Mesothelial cell of epicardium (in vitro differentiated cells): ENCODE measurements at places on chromosomes 11 and 22. TPM values are rescaled to one million over a fixed set of nuclear protein-coding genes. Genes with fewer than 3 reads are reported as not detected.

Gene DRD2
- 5.5 to 7.5 TPM (median 5.9 TPM) in 3 replicates for total RNA-seq

Gene OR4A16
- total RNA-seq, result not detected in 3 replicates

Gene CD3D
- total RNA-seq, result not detected in 3 replicates

Gene FJX1
- total RNA-seq, result 70.7 to 73.1 TPM (median 72.8 TPM) in 3 replicates

Gene SPON1
- total RNA-seq, result 25.1 to 31.9 TPM (median 30.9 TPM) in 3 replicates

Gene KCNE3
- total RNA-seq, result 4.3 to 5.1 TPM (median 5.0 TPM) in 3 replicates

Gene P2RX6
- total RNA-seq, result 0.72 to 1.1 TPM (median 0.88 TPM) in 3 replicates

Gene CCDC15
- 2.8 to 3.1 TPM (median 2.9 TPM) in 3 replicates for total RNA-seq

Gene C11orf91
- 0.57 to 0.65 TPM in 2 of 3 replicates, not detected in the other for total RNA-seq

DNA sequence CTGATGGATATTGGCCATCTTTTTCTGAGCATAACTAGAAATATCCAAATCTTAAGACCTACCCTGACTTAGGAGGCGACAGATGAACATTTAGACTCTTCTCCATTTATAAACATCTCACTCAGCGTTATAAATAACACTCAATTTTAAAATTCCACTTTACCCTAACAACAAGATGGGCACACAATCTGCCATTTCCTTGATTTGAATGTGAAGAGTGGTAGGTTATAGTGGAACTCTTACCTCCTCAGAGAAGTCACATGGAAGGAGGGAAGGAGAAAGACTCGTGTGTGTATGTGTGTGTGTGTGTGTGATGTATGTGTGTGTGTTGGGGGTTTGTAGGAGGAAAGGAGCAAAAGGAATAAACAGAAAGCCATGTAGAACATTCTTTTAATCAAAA lies 15.0 kb downstream of the SIAE start:
- peaks cover 11% of the 10 kb centered on the region for H3K4me1 ChIP-seq
- no peak for DNase-seq
- H3K4me3 ChIP-seq, result no peak overlapping the region
- no peak overlapping the region for H3K27ac ChIP-seq
- peaks cover 3% of the 10 kb centered on the region for H3K36me3 ChIP-seq

DNA sequence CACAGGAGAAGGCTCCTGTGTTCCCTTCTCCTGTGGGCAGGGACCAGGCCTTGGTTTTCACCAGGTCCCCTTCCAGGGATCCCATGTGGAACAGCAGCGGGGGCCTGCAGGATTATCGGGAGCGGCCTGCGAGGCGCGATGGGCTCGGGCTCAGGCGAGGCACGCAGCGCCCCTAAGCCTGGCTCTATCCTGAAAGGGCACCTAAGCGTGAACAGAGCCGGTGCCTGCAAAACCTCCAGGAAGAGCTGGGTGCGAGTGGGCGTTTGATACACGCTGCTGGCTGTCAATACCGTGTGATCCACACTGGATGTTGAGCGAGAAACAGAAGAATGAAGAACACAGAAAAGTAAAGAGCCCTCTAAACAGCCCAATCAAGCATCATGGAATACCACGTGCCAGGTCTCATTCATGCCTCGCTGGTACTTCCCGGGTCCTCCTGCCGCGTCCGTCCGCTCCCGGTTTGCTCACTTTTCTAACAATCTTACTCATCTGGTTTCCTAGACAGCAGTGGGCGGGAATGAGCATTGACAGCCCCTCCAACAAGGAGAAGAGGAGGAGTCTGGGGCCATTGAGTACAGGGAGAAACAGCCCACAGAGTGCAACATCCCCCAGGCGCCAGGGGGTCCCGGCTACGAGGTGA lies 12.5 kb downstream of the OSBPL5 start:
- H3K27ac ChIP-seq, result peak overlapping the region; percentile 96
- no peak for DNase-seq
- H3K4me1 ChIP-seq, result peaks cover 60% of the 10 kb centered on the region

DNA sequence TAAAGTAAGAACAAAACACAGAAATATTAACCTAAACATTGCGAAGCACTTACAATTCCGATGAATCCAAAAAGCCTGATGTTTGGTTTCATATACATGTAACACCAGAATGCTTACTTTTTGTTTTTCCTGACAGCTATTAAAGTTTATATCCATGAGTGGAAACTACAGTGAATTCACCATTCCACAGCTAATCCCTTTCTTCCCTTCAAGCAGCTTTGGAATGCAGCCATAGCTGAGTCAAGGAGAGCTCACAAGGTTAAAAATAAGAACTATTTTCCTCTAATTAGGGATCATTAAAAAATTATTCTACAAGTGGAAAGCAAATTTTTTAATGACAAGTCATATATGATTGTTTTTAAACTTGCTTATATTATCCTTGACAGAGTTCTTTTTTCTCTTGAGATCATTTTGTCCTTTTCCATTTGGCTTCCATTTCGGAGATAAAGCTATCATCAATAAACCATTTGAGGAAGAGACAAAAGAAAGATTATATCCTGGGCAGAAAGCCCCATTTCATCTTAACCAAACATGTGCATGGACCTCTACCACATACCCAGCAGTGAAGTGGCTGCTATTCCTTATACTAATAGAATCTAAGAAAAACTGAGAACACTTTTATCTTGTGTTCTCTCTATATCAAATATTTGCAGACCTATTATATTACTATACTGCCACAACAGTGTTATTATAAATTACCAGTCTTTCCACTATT lies 19.7 kb upstream of the FIBIN start:
- H3K27ac ChIP-seq, result no peak overlapping the region
- H3K36me3 ChIP-seq, result no peaks in the 10 kb centered on the region
- H3K4me1 ChIP-seq, result peaks cover 3% of the 10 kb centered on the region
- no peak for DNase-seq
- H3K27me3 ChIP-seq, result no peaks in the 10 kb centered on the region

- H3K4me3 ChIP-seq, result no peak overlapping the region
- H3K27ac ChIP-seq, result peak overlapping the region; percentile 60
- H3K36me3 ChIP-seq, result no peaks in the 10 kb centered on the region
- H3K4me1 ChIP-seq, result peaks cover 30% of the 10 kb centered on the region
- no peaks in the 10 kb centered on the region for H3K27me3 ChIP-seq
Observed at GRCh38 chr11:128251140-128251539, 336.2 kb downstream of the ETS1 start.

GRCh38 chr11:86288776-86289507 lies 13.1 kb upstream of the HIKESHI start:
- no peak overlapping the region for H3K4me3 ChIP-seq
- H3K27ac ChIP-seq, result no peak overlapping the region
- H3K27me3 ChIP-seq, result no peaks in the 10 kb centered on the region
- H3K4me1 ChIP-seq, result no peaks in the 10 kb centered on the region
- peaks cover 2% of the 10 kb centered on the region for H3K36me3 ChIP-seq
- no peak for DNase-seq

DNA sequence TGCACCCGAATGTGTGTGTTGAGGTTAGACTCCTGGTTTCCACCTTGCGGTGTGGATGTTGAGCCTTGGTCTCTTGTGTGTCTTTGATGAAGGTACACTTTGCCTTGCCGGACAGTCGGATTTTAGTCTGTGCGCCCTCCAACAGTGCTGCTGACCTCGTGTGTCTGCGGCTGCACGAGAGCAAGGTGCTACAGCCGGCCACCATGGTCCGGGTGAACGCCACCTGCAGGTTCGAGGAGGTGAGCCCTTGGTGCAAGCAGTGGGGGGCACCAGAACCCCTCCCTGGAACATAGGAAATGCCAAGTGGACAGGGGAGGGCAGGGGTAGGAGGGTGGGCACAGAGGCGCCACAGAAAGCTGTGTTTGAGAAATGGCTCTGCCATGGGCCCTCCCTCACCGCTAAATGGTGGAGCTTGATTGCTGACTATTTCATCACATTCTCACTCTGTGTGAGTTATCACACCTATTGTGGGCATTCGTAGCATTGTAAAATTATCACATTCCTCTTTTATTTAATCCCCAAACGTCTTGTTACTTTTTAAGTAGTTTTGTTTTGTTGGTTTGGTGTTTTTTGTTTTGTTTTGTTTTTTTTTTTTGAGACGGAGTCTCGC lies 26.4 kb upstream of the PANX2 start:
- H3K27ac ChIP-seq, result no peak overlapping the region
- DNase-seq, result no peak
- no peaks in the 10 kb centered on the region for H3K36me3 ChIP-seq
- peaks cover 18% of the 10 kb centered on the region for H3K4me1 ChIP-seq

DNA sequence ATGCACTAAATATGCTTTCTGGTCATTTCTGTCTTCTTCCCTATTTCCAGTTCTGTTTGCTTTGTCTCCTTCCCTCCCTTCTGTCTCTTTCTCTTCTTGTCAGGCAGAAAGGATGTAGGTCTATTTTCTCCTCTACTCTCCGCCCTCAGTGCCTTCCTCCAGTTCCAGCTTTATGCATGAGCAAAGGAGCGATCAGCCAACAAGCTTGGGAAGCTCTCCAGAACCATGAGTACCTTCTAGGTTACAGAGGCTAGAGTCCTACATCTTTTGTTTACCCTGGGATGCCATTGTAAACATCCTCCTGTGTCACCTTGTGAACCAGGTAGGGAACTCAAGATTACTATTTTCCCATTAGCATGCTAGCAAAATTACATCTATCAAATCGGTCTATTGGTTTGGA lies 7.9 kb upstream of the SPON1 start:
- peaks cover 28% of the 10 kb centered on the region for H3K27me3 ChIP-seq
- H3K36me3 ChIP-seq, result no peaks in the 10 kb centered on the region
- H3K4me1 ChIP-seq, result peaks cover 8% of the 10 kb centered on the region

GRCh38 chr11:95608093-95608492 lies 181.5 kb downstream of the FAM76B start:
- DNase-seq, result no peak
- no peak overlapping the region for H3K27ac ChIP-seq
- no peaks in the 10 kb centered on the region for H3K27me3 ChIP-seq
- H3K36me3 ChIP-seq, result no peaks in the 10 kb centered on the region

DNA sequence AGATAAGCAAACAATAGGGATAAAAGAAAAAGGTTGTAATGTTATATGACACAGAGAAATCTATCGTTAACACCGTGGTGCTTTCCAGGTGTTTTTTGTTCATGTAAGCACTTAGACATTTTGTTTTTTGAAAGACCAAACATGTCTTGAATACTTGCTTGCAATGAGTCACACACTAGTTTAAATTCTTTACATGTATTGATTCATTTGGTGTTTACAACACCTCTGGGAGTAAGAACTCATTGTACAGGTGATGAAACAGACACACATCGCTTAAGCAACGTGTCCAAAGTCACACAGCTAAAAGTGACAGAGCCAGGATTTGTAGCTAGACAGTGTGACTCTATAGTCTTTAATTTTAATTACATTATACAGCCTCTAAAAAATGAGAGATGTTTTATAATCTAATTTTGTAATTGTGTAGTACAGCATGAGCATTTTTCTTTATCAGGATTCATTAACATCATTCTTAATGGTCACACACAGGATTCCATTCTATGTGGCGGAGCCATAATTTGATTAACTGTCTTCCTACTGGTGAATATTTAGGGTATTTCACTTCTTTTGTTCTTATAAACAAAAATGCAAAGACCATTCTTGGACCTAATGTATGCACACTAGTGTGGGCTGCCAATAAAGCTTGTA lies 148.8 kb downstream of the DBX1 start:
- H3K4me3 ChIP-seq, result no peak overlapping the region
- no peak overlapping the region for H3K27ac ChIP-seq
- H3K36me3 ChIP-seq, result no peaks in the 10 kb centered on the region
- H3K27me3 ChIP-seq, result no peaks in the 10 kb centered on the region

GRCh38 chr11:124541204-124541603 lies 2.2 kb downstream of the OR8B12 start:
- H3K36me3 ChIP-seq, result no peaks in the 10 kb centered on the region
- no peak overlapping the region for H3K27ac ChIP-seq
- DNase-seq, result no peak

DNA sequence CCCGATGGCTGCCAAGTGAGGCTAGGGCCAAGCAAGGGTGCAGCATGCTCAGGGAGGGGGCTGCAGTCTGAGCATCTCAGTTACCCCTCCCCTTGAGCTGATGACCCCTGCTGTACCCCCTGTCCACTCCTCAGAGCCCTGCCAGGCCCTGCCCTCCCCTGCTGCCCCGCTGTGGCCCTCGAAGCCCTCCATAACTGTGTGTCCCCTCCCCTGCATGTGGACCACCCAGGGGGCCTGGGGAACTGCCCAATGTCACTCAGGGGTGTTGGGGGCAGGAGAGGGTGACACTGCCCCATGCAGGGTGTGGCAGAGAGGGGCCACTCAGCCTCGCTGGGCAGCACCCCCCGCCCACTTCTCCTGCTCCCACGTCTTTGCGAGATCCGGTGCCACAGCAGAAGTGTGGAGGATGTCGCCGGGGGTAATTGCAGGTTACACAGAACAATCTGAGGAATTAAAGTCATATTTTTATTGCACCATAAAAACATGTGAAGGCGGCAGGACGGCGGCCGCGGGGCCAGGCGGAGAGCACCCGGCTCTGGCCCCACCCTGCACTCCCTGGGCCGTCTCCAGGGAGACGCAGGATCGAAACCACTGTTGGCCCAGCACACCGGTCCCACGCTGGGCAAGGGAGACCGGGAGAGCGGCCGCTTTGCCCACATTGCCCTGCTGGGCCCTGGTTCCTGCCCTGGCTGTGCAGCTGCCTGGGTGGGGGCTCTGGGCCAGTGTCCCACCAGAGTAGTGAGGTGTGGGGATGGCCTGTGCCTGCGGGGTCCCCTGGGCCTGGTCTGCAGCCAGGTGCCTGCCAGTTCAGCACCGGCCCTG lies 18.7 kb upstream of the GNB1L start:
- peaks cover 7% of the 10 kb centered on the region for H3K4me1 ChIP-seq
- H3K27ac ChIP-seq, result no peak overlapping the region
- H3K4me3 ChIP-seq, result no peak overlapping the region
- no peaks in the 10 kb centered on the region for H3K36me3 ChIP-seq
- no peak for DNase-seq
- H3K27me3 ChIP-seq, result no peaks in the 10 kb centered on the region

GRCh38 chr11:133907841-133908241 lies 48.9 kb downstream of the IGSF9B start:
- no peak overlapping the region for H3K27ac ChIP-seq
- no peak for DNase-seq
- no peaks in the 10 kb centered on the region for H3K4me1 ChIP-seq
- H3K36me3 ChIP-seq, result no peaks in the 10 kb centered on the region
- H3K27me3 ChIP-seq, result peaks cover 7% of the 10 kb centered on the region
